ENCODE measurements at places on chromosomes 13 and 19.

- H3K27ac ChIP-seq = no peak overlapping the region
- H3K27me3 ChIP-seq = peaks cover 42% of the 10 kb centered on the region
- no peaks in the 10 kb centered on the region for H3K36me3 ChIP-seq
- H3K4me3 ChIP-seq = no peak overlapping the region
- no peak for DNase-seq
- peaks cover 25% of the 10 kb centered on the region for H3K4me1 ChIP-seq
These were observed 621 bp downstream of the NOVA2 start for GRCh38 chr19:45972947-45973540.

GRCh38 chr19:18121166-18121565 is 23.6 kb downstream of the MAST3 start:
- DNase-seq = no peak
- no peak overlapping the region for H3K4me3 ChIP-seq
- peaks cover 49% of the 10 kb centered on the region for H3K36me3 ChIP-seq
- H3K4me1 ChIP-seq = peaks cover 41% of the 10 kb centered on the region

DNA sequence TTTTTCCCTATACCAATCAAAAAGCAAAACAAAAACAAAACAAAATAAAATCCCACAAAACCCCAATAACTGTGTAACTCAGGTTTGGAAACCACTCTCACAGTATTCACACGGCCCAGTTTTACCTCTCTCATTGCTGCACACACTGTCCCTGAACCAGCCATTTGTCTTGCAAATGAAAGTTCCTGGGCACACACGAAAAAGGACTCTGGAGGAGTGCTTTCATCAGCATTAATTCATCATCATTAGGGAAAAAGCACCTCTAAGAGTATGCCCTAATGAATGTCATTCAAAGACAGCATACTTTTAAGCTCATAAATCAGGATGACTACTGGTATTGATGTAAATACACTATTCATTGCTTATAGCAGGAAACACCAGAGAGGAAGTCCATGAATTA is 306.3 kb downstream of the DNAJC15 start:
- no peak overlapping the region for H3K27ac ChIP-seq
- no peak overlapping the region for H3K4me3 ChIP-seq
- no peaks in the 10 kb centered on the region for H3K4me1 ChIP-seq
- no peaks in the 10 kb centered on the region for H3K36me3 ChIP-seq
- no peaks in the 10 kb centered on the region for H3K27me3 ChIP-seq
- DNase-seq = no peak

GRCh38 chr19:6970443-6970842 is 50.8 kb downstream of the MBD3L2B start:
- H3K27me3 ChIP-seq = no peaks in the 10 kb centered on the region
- H3K4me1 ChIP-seq = peaks cover 3% of the 10 kb centered on the region
- no peaks in the 10 kb centered on the region for H3K36me3 ChIP-seq
- no peak overlapping the region for H3K27ac ChIP-seq
- no peak for DNase-seq
- H3K4me3 ChIP-seq = no peak overlapping the region

GRCh38 chr13:44899967-44900366 is 89.3 kb downstream of the NUFIP1 start:
- DNase-seq = no peak
- H3K27me3 ChIP-seq = no peaks in the 10 kb centered on the region
- no peak overlapping the region for H3K27ac ChIP-seq
- no peaks in the 10 kb centered on the region for H3K36me3 ChIP-seq
- H3K4me3 ChIP-seq = no peak overlapping the region
- H3K4me1 ChIP-seq = no peaks in the 10 kb centered on the region

All from natural killer cell (primary cell).